ENCODE measurements at places on chromosomes 16 and 17. TPM values are rescaled to one million over a fixed set of nuclear protein-coding genes. Genes with fewer than 3 reads are reported as not detected.
A peak's percentile ranks its signal among the peaks of the same experiment; 100 is the strongest.

- no peak overlapping the region for H3K4me3 ChIP-seq
- no peak for DNase-seq
- no peak overlapping the region for H3K27ac ChIP-seq
- peaks cover 16% of the 10 kb centered on the region for H3K27me3 ChIP-seq
- no peaks in the 10 kb centered on the region for H3K36me3 ChIP-seq
- peaks cover 5% of the 10 kb centered on the region for H3K4me1 ChIP-seq
These were observed 23.6 kb downstream of the SPPL2C start for GRCh38 chr17:45868276-45868675.

GRCh38 chr16:88804552-88805339 is 1.2 kb downstream of the CDT1 start:
- no peaks in the 10 kb centered on the region for H3K27me3 ChIP-seq
- peak overlapping the region; percentile 82 for H3K4me3 ChIP-seq
- H3K4me1 ChIP-seq = peaks cover 45% of the 10 kb centered on the region
- H3K27ac ChIP-seq = peak overlapping the region; percentile 77
- peaks cover 55% of the 10 kb centered on the region for H3K36me3 ChIP-seq
- peak; percentile 67 for DNase-seq

DNA sequence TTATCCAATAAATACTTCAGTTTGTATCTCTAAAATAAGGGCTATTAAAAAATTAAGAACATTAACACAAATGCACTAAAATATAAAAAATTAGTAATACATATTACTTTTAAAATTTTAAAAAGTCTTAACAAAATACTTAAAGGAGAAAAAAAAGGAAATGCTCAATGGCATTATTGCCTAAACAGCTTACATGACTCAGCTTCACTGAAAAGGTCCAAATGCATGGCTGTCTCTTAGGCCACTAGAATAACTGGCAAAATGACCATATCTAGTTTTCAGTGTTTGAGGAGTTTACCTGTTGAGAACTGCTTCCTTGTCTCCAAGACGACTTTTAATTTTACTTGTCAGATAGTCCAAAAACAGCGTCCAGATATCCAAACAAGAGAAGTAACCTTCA is 66.0 kb downstream of the XPO6 start:
- H3K4me3 ChIP-seq = no peak overlapping the region
- H3K27me3 ChIP-seq = no peaks in the 10 kb centered on the region
- DNase-seq = no peak
- H3K36me3 ChIP-seq = peaks cover 65% of the 10 kb centered on the region
- peaks cover 88% of the 10 kb centered on the region for H3K4me1 ChIP-seq

- no peak within 1 kb of the TSS for H3K4me3 ChIP-seq
- H3K27ac ChIP-seq = no peak within 1 kb of the TSS
- H3K4me1 ChIP-seq = no peaks in the 10 kb centered on the region
- peaks cover 12% of the 10 kb centered on the region for H3K27me3 ChIP-seq
- no peaks in the 10 kb centered on the region for H3K36me3 ChIP-seq
These were observed at the start of gene MEIOB for GRCh38 chr16:1871974-1872635. TSS of gene MEIOB (minus strand) at chr16:1872164. CDS start at chr16:1868175, 3,989 bp downstream.

DNA sequence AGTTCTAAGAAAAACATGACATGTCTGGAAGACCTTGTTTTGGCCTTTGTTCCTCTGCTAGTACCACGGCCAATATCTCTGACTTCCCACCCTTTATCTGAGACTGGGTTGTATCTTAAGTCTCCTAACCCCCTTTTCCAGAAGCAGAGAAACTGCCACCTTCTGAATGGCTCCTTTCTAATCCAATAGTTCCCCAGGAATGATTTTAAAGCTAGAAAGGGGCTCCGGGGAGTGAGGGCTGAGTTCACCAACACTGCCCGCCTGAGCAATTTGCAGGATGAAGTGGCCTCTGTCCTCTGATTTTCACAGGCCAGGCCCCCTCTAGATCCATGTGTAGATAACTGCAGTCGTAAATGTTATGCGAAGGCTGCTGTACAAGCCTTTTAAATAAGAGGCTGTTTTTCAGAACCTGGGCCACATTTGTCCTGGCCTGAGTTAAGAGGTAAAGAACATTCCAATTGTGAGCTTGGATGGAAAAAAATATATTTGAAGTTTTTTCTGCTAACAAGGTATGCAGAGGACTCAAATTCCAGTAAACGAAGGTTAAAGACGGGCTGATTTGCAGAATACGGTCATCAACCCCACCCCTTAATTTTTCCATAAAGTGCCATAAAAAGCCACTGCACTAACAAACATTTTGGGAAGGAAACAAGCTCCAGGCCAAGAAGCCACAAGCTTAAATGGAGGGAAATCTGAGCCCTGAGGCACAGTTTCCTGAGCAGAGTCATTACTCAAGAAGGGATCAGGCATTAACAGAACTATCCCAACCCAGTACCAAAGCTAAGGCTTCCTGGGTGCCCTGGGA is 117.0 kb upstream of the MAF start:
- H3K4me3 ChIP-seq = no peak overlapping the region
- H3K4me1 ChIP-seq = no peaks in the 10 kb centered on the region

DNA sequence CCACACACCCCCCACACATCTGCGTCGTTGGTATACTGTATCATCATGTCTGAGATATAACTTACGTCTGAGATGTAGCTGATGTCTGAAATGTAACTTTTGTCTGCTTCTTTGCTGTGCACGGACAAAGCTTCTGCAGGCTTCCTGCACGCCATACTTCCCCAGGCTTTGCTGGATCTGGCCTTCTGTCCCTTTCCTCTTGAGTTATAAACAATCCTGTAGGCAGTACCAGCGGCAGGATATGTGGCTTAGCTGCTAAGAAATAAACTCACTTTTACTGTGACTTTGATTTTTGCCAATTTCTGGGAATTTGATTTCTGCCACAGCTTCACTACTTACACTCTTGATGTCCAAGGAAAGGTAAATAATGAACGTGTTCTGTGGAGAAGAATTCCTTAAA is 184.4 kb downstream of the RPTOR start:
- no peak overlapping the region for H3K27ac ChIP-seq
- no peaks in the 10 kb centered on the region for H3K27me3 ChIP-seq
- H3K4me1 ChIP-seq = peaks cover 61% of the 10 kb centered on the region
- no peak for DNase-seq
- peaks cover 44% of the 10 kb centered on the region for H3K36me3 ChIP-seq
- H3K4me3 ChIP-seq = no peak overlapping the region

- no peaks in the 10 kb centered on the region for H3K27me3 ChIP-seq
- H3K27ac ChIP-seq = peak overlapping the region; percentile 25
- no peak for DNase-seq
- H3K4me3 ChIP-seq = no peak overlapping the region
These were observed 24.0 kb downstream of the ADGRG5 start for GRCh38 chr16:57566436-57566835.

DNA sequence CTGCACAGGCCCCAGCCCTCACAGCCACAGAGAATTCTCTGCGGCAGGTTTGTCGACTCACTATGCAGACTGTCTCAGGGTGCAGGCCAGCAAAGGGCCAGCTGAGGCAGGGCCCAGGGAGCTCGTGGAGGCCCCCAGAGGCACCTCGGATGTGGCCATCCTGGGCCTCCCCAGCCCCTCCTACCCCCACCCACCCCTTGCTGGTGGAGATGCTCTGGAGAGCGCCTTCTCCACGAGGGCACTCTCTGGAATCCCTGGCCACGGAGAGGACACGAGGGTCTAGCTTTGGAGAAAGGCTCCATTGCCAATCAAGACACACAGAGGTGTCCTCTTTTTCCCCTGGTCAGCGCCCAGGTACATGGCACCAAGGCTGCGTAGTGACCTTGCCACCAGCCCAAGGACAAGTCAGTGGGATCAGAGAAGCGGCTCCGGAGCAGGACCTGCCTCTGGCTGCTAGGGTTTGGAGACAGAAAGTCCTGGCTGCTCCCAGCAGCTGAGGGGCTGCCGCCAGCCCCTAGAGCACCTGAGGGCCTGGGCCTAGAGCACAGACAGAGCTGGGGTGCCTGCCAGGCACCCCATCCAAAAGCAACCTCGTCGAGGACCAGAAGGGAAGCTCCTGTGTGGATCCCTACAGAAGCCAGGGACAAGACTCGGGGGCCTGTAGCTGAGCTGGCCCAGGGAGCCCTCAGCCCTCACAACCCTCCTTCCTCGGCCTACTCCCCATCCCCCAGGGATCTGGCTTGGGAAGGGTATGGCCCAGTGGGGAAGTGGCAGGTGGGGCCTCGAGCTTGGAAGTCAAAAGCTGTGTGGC is 18.7 kb downstream of the ARL2BP start:
- peaks cover 53% of the 10 kb centered on the region for H3K4me1 ChIP-seq
- H3K36me3 ChIP-seq = no peaks in the 10 kb centered on the region
- H3K27me3 ChIP-seq = no peaks in the 10 kb centered on the region
- H3K27ac ChIP-seq = no peak overlapping the region

- H3K4me3 ChIP-seq = no peak overlapping the region
- H3K27me3 ChIP-seq = peaks cover 14% of the 10 kb centered on the region
- no peaks in the 10 kb centered on the region for H3K4me1 ChIP-seq
- no peaks in the 10 kb centered on the region for H3K36me3 ChIP-seq
- no peak for DNase-seq
- H3K27ac ChIP-seq = no peak overlapping the region
These were observed 19.2 kb downstream of the WFDC1 start for GRCh38 chr16:84313921-84314320.

FOXN1 gene
- total RNA-seq = not detected

TBC1D3L gene
- 16.7 TPM for total RNA-seq

XPO6 gene
- total RNA-seq = 206 TPM

UTS2R gene
- not detected for total RNA-seq

TNP2 gene
- not detected for total RNA-seq

CCL5 gene
- 301 TPM for total RNA-seq

SLC12A3 gene
- total RNA-seq = not detected

HCRT gene
- total RNA-seq = not detected

CDR2L gene
- 0.18 TPM for total RNA-seq

MAP3K14 gene
- 17.5 TPM for total RNA-seq

TMEM186 gene
- 11.1 TPM for total RNA-seq

SLC25A10 gene
- total RNA-seq = 40.4 TPM

CD300LB gene
- total RNA-seq = not detected

CEP112 gene
- 2.7 TPM for total RNA-seq

Data from activated CD8-positive, alpha-beta T cell treated with anti-CD3 and anti-CD28 coated beads, Interleukin-2, amount 10 ng/mL, durations not matched to agents 7 days and 5 days (primary cell).